NCI-H2171 (cell line): ENCODE measurements at places on chromosomes 2 and 18.
A peak's percentile ranks its signal among the peaks of the same experiment; 100 is the strongest.

DNA sequence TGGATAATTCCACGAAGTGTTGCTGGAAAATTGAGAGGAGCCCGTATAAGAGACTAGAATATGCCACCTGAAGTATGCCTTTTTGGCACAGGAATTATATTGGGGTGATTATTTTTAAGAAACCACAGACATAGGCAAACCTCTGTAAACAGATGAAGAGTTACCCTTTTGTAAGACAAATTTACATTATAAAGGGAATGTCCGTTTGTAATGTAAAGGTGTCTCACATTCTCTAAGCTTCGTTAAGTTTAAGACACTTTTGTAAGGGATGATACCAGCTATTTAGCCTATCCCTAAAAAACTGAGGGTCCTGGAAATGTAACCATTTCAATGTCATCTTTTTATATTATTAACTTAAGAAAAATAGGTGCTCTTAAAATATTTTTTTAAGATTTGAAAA, 432.8 kb upstream of the SYT4 start:
- no peak for DNase-seq

DNA sequence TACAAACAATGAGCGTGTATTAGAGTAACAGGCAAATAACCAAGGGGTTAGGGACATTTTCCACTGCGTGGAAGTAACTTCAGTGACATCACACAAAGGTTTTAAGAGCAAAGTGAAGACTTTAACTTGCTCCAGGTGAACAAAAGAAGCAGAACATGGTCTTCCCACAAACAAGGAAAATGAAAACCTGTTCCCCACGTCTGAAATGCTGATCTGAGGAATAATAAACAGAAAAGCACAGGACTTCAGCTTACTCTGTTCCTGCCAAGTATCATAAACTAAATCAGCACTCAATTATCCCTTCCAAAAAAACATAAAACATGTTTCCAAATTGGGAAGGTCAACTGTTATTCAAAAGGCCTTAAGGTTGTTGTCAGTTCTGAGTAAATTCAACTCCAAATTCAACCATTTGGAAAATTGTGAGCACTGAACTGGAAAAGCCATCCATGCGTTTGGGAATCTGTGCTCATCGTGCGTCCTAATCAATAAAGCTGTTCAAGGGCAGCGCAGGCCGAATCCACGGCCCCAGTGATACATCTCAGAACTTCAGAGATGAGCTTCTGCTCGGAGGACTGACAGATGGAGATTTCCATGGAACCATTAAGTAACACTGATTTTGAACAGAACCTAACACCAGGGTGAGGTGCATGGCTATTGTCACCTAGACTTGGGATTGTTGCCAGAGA, 7.7 kb upstream of the SNTG2 start:
- DNase-seq = no peak

GRCh38 chr2:204078003-204078698, 141.6 kb downstream of the ICOS start:
- DNase-seq = no peak

GRCh38 chr2:52861596-52861995, 906.0 kb upstream of the CHAC2 start:
- no peak for DNase-seq

GRCh38 chr2:74690571-74690970, 36.5 kb downstream of the SEMA4F start:
- peak; percentile 36 for DNase-seq

GRCh38 chr2:180040146-180040925, 33.2 kb upstream of the CWC22 start:
- no peak for DNase-seq
